ENCODE measurements at places on chromosomes 16 and 17.
A peak's percentile ranks its signal among the peaks of the same experiment; 100 is the strongest.

DNA sequence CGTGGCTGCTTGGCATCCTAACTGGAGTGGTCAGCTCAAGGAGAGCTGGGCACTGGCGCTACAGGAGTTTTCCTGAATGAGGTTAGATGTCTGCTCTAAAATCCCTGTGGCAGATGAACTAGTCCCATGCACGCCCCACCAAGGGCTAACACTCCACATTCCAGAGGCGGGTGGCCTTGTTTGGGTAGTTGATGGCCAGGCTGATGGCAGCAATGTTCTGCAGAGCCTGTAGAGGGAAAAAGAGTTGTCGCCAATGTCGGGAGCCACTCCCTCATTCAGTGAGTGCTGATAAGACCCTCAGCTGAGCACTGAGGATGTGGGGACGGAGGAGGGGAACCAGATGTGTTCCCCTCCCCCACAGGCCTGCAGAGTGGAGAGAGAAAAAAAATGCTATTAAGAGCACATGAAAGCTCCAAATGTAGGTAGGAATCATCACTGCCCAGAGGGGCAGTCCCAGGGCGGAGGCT is 42.5 kb upstream of the ATP2A3 start:
- no peak for DNase-seq

DNA sequence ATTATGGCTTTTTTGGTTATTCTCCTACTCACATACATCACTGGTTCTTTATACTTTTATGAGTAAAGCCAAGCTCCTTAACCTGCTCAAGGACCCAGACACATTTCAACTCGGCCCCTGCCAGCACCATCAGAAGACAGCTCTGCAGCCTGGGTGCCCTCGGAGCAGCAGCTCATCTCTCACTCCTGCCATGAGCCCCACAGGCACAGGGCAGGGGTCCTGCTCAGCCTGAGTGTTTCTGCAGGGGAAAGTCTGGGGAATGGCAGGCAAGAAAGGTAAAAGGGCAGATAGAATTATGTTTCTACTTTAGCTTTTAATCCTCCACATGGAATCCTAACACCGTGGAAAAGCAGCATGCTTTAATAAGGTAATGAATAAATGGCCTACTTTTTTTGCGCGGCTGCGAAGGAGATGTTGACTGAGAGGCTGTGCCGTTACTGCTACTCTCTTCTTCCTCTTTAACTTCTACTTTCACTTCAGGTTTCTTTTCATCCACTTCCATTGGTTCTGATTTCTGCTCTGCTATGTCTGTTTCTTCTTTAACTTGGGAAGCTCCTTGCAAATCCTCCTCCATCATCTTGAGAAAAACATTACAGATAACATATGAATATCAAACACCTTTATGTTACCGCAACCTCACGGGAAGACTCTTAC is 50.1 kb upstream of the TRAP1 start:
- DNase-seq: no peak

DNA sequence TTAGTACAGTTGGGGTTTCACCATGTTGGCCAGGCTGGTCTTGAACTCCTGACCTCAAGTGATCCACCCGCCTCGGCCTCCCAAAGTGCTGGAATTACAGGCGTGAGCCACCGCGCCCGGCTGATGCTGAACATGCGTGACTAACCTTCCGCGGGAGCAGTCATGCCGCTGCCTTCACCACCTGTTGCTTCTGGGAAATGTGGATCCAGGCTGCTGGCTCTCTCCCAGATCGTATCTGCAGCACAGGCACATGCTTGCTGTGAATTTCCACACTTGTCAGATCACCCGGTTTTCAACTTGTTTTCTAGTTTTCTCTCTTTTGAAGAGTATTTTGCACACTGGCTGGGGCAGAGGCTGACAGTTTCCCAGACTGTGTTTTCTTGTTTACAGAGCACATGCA is 97.9 kb downstream of the ADCY9 start:
- DNase-seq: no peak

- no peak for DNase-seq
Measured at GRCh38 chr17:40347319-40348135, 17.0 kb downstream of the GJD3 start.

DNA sequence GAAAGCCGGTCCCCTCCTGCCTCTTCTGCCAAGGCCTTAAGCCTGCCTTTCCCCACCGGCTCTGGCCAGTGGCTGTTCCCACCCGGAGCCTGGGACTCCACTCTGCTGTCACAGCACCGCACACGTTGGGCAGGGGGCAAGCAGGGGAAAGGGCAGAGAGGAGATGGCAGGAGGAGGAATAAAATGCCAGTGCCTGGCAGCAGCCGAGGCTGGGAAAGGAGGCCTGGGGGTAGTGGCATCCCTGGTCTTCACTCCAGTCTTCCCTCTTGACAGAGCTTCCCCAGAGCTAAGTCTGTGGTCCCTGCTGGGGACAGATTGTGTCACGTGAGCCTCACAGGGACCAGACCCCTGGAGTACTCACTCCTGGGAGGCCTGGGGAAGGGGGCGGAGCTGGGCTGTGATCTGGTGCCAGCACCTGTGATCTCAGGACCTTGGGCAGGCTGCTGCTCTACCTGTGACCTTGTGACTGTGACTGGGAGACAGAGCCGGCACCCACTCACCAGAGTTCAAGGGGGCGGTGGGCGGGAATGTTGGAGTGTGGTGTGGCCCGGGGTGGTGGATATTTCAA is 97.2 kb upstream of the GSE1 start:
- no peak for DNase-seq

DNA sequence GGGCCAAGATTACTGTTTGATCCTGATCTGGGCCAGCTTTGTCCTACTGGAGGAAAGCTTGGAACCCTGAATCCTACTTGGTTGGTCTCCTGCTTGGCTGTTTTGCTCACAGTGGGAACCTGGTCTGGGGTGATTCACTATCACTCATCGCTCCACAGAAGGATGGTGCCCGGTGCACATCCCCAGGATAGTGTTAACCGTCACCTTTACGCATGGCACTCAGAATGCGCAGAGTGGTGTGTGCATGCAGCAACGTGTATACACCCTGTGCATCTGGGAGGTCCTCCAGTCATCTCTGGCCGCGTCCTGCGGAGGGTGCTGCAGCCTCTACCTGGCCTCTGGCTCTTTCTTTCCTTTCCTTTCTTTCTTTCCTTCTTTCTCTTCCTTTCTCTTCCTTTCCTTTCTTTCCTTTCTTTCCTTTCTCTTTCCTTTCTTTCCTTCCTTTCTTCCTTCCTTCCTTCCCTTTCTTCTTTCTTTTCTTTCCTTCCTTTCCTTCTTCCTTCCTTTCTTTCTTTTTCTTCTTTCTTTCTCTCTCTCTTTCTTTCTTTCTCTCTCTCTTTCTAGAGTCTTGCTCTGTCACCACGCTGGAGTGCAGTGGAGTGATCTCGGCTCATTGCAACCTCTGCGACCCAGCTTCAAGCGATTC is 13.1 kb downstream of the SOCS3 start:
- DNase-seq: no peak

- no peak for DNase-seq
Measured at GRCh38 chr17:38556239-38556638, 49.5 kb downstream of the SRCIN1 start.

DNA sequence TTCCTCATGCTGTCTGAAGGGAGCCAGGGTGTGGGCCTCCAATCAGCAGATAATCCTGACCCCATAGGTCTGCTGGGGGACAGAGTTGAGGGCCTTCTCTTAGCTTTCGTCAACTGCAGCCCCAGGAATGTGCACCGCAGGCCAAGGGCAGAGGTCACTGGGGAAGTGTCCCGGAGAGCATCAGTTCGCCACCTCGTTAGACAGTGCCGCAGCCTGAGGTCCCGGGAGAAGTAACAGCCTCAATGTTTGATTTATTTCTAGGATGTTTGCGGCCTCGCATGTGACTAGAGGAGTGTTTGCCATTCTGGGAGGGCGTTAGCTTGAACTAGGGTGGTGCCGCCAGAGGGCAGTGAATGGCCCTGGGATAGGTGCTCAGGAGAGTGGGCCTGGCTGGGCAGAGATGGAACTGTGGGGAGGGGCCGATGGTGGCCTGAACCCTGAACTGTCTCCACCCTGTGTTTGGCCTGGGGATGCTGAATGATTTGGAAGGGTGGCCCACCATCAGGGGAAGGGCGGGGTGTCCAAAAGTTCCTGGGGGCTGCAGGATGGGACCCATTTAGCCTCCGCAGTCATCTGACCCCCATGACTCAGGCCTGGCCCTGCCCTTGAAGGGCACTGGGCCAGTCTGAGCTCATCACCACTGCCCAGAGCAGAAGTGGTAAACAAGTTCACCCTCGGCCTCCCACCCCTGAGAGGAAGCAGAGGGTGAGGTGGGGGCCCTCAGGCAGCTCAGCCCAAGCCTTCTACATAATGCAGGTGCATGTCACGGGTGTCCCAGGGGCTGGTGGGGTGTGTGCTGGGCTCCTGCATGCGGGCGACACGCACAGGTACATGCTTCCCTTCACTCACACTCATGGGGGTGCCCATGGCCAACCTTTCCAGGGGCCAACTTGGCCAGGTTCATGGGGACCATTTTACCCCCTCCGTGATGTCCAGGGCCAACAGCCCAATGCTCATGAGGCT is 12.4 kb upstream of the TAC4 start:
- DNase-seq: no peak

- no peak for DNase-seq
Measured at GRCh38 chr16:59658572-59658971, 924.5 kb upstream of the GOT2 start.

DNA sequence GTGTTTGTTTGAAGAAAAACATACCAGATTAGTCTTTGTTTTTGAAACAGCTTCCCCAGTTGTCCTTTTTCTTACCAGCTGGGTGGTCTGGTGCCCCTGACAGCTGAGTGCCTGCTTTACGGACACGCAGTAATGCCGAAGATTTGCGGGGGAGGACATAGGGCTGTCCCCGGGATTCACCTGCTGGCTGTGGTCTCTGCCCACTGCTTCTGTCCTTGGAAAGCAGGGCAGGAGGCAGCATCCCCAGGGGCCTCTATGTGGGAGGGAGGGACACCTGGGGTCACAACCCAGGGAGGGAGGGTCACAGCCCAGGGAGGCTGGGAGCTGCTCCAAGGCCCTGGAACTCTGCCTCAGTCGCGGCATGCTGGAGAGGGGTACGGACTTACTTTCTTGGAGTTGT is 221.7 kb downstream of the NTN1 start:
- DNase-seq: no peak

GRCh38 chr17:16061631-16062030 is 62.0 kb downstream of the TTC19 start:
- DNase-seq: no peak

DNA sequence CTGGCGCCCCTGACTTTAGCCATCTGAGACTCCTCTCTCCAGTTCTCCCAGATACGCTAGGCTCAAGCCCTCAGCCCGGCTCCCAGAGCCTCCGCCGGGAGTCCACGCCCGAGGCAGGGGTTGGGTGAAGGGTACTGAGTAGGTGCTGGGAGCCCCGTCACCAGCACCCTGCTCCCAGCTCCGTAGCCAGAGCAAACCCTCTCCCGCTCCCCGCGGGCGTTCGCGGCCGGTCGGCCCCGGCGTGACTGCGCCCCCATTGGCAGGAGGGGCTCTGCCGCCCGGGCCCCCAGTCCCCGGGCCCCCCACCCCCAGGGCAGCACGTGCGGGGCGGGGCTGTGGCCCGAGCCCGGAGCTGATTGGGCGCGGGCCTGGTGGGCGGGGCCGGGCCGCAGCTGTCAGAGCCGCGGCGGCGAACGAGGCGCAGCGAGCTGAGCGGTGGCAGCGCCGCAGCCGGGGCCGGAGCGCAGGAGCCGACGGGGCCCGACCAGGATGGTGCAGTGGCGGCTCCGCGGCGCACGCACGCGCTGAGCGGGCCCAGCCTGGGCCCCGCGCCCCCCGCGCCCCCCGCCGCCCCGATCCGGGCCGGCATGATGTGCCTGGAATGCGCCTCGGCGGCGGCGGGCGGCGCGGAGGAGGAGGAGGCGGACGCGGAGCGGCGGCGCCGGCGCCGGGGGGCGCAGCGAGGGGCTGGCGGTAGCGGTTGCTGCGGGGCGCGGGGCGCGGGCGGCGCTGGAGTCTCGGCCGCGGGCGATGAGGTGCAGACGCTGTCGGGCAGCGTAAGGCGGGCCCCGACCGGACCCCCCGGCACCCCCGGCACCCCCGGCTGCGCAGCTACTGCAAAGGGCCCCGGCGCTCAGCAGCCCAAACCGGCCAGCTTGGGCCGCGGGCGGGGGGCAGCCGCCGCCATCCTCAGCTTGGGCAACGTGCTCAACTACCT is at the start of gene SPNS2:
Gene SPNS2, plus strand, starts transcription at position 421 of the 937 bp plus-strand sequence. Its CDS starts 167 bp downstream, at position 588.
- peak; percentile 61 for DNase-seq

- no peak for DNase-seq
Measured at GRCh38 chr17:80586846-80587228, 42.2 kb downstream of the RPTOR start.

DNA sequence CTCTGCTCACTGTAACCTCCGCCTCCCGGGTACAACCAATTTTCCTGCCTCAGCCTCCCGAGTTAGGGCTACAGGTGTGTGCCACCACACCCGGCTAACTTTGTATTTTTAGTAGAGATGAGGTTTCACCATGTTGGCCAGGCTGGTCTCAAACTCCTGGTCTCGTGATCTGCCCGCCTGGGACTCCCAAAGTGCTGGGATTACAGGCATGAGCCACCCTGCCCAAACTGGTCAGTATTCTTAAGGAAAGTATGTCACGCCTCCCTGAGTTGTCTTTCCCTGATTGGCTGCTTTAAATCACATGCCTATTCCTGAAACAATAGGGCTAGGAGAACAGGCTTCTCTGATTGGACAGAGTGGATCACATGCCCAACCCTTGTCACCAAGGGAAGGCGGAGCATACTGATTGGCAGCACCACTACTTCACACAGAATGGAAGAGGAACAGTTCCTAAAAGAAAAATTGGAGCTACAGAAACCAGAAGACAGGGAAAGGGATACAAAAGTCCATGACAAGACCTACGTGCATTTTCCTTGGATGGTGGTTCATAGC is 17.6 kb upstream of the CYB5B start:
- no peak for DNase-seq

DNA sequence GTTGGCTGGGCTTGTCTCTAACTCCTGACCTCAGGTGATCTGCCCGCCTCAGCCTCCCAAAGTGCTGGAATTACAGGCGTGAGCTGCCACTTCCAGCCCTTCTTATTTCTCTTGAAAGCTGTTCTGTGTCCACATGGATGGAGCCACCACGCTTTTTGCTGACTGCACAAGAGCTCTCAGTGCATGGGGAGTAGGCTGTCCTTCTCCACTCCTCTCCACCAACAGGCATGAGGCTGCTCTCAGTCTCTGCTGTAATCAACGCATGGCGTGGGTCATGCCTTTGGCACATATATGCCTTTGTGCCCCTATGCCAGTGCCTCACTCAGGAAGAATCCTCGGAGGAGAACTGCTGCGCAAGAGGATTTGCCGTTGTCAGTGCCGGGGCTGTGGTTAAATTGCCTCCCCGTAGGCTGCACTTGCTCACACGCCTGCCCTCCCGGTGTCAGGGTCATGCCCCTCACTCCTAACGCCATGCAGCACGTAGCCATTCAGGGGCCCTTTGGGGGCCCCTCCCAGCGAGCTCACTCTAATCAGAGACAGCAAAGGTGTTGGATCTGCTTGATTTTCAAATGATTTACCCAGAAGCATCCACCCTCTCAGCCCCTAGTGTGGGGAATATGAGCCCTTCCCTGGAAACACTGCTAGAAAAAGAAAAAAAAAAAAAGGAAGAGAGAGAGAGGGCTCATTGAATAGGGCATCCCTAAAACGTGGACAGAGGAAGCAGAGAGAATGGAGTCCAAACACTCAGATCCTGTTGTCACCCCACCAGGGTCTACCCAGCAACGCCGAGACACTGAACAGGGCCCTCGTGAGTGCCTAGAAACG is 47.5 kb upstream of the ZCCHC14 start:
- no peak for DNase-seq

GRCh38 chr16:70480127-70481105 is 26.0 kb downstream of the FCSK start:
- no peak for DNase-seq
